CD4-positive, alpha-beta T cell treated with Interferon gamma for 1 hour (primary cell): ENCODE measurements at places on chromosomes 6 and 20.

GRCh38 chr6:164039954-164040375, 625.4 kb downstream of the QKI start:
- peak; percentile 79 for DNase-seq

- DNase-seq, result no peak
Measured at GRCh38 chr6:132659082-132659481, at the start of gene TAAR1. Gene TAAR1, minus strand, starts transcription at chr6:132659182. Its CDS starts 13,179 bp downstream, at chr6:132646003.

DNA sequence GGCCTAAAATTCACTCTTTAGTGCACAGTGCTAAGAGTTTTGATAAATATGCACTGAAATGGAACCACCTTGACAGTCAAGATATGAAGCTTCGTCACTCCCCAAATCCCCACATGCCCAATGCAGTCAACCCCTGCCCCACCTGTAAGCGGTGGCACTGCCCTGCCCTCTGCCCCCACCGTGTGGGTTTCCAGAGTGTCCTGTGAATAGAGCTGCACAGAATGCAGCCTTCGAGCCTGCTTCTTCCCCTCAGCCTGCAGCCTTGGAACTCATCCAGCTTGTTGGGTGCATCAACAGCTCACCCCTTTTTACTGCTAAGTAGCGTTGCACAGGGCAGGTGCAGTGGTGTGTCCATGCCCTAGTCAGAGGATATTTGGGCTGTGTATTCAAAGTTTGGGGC, 216.3 kb downstream of the SYNDIG1 start:
- no peak for DNase-seq

GRCh38 chr6:54173089-54173488, 61.8 kb downstream of the MLIP start:
- DNase-seq, result no peak

DNA sequence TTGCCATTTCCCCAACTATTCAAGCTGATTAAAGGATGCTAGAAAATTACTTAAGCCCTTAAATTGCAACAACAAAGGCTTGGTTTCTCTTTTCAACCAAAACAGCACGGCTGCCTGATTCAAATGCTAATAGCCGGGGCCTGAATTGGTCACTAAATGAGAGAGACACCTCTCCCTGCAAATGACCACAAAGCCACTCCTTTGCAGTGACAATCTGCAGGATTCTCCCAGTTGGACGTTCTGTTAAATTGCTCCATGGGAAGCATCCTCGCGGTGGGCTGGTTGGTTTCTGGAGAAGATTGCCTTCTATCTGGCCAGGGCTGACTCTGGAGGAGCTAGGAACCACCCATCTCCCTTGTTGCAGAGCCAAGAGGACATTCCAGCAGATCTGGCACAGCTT, 29.7 kb upstream of the TBXT start:
- no peak for DNase-seq

DNA sequence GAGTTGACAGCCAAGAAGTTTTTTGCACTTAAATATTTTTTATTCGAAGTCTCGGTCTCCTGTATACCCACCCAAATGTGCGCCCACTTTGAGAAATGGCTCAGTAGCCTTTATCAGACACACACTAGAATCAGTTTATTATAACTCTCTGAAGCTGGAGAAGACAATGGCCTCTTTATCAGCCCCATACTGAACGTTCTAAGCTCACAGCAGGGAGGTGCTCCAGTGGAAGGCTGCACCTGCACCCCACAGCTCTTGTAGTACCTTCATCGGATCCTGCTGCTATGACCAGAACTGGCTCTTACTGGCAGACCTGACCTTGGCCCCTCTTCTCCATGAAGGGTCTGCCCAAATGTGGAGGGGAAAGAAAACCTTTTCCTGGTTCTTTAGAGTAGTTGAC, 165.0 kb upstream of the SCGN start:
- DNase-seq, result no peak

DNA sequence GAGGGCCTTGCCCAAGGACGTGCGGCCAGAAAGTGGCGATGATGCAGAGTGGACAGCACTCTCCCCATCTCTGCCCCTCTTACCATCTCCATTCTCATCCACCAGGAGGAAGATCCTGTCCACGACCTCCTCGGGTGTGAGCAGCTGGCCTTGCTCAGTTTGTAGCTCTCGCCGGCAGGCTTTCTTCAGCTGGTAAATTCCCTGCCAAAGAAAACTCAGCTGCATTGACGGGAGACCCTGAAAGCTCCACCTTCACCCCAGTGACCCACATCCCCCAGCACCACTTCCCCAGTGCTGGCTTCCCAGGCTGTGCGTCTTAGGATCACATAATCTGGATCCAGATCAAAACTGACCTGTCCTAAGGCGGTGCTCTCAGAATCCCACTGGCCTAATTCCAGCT, 9.2 kb downstream of the GUCA1B start:
- no peak for DNase-seq

DNA sequence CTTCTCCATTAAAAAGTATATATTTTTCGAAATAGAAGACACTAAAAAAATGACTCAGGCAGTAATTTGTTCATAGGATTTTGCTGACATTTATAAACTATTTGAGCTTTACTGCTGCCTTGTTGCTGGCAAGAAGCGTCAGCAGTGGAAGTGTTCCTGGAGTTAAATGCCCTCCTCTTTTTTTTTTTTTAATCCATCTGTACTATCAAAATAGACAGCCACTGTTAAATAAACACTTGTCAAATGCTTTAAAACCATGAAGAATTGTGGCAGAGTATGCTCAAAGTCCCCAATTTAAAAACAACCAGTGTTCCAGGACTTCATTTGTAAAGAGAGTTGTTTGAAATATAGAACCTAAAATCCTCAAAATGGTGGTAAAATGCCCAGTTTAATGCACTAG, 253.8 kb downstream of the NKAIN2 start:
- no peak for DNase-seq

DNA sequence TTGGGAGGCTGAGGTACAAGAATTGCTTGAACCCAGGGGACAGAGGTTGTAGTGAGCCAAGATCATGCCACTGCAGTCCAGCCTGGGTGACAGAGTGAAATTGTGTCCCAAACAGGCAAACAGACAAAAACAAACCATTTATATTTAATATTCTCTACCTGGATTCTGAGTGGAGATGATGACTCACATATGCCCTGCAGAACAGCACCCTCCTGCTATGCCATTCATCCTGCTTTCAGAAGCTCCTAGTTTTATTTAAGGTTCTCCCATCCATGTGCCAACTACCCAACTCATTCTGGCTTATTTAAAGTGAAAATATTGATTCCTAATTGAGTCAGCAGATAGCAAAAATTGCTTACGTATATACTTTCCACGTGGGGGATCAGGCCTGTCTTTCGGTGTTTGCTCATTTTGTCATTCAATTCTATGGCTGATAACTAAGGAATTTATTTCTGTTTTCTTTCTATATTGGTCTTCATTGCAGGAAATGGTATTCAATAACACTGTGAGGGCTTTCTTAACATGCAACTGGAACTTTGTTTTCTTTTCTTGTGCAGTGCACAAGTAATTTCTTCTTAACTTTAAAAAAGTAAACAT, 459.1 kb upstream of the JAG1 start:
- DNase-seq, result no peak

GRCh38 chr20:12554426-12554825, 454.3 kb upstream of the SPTLC3 start:
- DNase-seq, result no peak

GRCh38 chr6:39558079-39558478, 167.1 kb downstream of the KIF6 start:
- no peak for DNase-seq

GRCh38 chr6:46129291-46129628, 529 bp upstream of the ENPP4 start:
- DNase-seq, result no peak
